ENCODE measurements at places on chromosomes 6 and 20. TPM values are rescaled to one million over a fixed set of nuclear protein-coding genes. Genes with fewer than 3 reads are reported as not detected.

Gene SUMO4
- total RNA-seq = 2.4 TPM

Gene OOEP
- total RNA-seq = not detected

Gene LRRN4
- not detected for total RNA-seq

Gene PTGIS
- total RNA-seq = 5.9 TPM

Gene SF3B5
- total RNA-seq = 144 TPM

Gene PDE10A
- total RNA-seq = 14.0 TPM

Gene NOL4L
- 69.6 TPM for total RNA-seq

Gene FOXQ1
- not detected for total RNA-seq

Gene AARS2
- total RNA-seq = 14.4 TPM

Gene PRDM13
- not detected for total RNA-seq

Gene NANP
- 7.8 TPM for total RNA-seq

Gene C6orf58
- 0.38 TPM for total RNA-seq

Gene MLN
- total RNA-seq = not detected

Gene NR2E1
- not detected for total RNA-seq

Gene TOX2
- total RNA-seq = 3.9 TPM

Gene SFTA2
- not detected for total RNA-seq

Gene PRIM2
- total RNA-seq = 16.3 TPM

Gene GLP1R
- not detected for total RNA-seq

Gene CFAP61
- not detected for total RNA-seq

Gene SMLR1
- not detected for total RNA-seq

Gene BTN1A1
- total RNA-seq = not detected

Gene SNX21
- 23.7 TPM for total RNA-seq

Gene BMP6
- total RNA-seq = 246 TPM

Gene HLA-B
- total RNA-seq = 143 TPM

Gene TMEM244
- total RNA-seq = not detected

Gene TFAP2D
- total RNA-seq = not detected

Gene SCRT2
- total RNA-seq = not detected

Gene LKAAEAR1
- total RNA-seq = 0.33 TPM

Gene BPIFB1
- total RNA-seq = not detected

Gene CALHM6
- 0.33 TPM for total RNA-seq

Gene LHFPL5
- not detected for total RNA-seq

All from vein endothelial cell (primary cell).